NCI-H2171 (cell line): ENCODE measurements at places on chromosomes 5 and 9.

DNA sequence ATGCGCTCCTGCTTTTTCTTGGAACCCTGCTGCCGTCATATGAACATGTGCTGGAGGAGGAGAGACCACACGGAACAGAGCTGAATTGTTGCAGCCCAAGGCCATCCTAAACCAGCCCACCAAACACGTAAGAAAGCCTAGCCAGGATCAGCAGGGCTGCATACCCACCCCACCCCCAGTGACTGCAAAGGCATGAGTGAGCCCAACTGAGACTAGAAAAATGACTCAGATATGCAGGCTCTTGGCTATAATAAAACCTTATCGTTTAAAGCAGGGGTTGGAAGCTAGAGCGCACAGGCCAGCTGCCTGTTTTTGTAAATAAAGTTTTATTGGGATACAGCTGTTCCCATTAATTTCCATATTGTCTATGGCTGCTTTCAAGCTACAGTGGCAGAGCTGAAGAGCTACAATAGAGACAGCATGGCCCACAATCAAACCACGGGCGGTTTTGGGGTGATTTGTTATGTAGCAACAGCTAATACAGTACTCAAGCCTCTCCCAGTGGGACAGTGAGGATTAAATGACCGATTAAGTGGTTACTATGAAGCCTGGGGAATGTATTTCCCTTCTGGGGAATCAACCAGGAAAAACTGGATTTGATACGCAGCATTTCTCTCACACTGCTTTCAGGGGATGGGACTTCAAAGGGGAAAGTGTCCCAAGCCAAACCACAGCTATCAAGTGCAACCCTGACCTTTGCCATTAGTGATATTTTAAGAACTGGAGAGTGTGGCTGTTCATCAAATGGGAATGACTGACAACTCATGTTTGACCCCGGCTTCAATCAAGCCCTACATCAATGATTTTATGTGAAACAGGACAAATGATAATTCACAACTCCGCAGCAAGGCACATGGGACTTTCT lies 6.3 kb downstream of the SHB start:
- no peak for DNase-seq

DNA sequence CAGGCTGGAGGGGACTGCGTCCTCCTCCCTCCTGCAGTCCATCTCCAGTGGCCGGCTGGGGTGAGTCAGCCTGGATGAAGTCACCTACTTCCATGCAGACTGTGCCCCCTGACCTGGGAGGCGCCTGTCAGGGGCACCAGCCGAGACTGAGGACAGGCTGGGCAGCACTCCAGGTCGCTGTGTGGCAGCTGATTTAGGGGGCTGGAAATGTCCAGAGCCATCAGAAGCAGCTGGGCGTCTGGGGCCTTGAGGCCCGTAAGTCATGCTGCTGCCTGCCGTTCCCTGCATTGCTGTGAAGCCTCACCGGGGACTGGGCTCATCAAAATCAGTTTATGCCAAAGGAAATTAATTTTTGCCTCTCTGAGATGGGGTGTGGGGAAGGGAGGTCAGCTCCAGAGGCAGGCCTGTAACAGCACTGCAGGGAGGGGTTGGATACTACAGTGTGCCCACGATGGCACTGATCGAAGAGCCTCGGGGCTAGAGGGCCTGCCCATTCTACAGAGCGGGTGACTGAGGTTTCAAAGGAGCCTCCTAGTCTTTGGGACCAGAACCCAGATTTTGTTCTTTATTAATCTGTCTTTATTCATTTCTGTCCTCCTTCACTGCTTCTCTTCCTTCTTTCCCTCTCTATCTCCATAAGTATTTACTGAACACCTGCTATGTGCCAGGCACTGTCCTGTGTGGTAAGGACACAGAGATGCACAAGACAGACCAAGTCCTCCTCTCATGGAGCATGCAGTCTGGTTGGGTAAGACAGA lies 70.4 kb upstream of the PSD2 start:
- no peak for DNase-seq

DNA sequence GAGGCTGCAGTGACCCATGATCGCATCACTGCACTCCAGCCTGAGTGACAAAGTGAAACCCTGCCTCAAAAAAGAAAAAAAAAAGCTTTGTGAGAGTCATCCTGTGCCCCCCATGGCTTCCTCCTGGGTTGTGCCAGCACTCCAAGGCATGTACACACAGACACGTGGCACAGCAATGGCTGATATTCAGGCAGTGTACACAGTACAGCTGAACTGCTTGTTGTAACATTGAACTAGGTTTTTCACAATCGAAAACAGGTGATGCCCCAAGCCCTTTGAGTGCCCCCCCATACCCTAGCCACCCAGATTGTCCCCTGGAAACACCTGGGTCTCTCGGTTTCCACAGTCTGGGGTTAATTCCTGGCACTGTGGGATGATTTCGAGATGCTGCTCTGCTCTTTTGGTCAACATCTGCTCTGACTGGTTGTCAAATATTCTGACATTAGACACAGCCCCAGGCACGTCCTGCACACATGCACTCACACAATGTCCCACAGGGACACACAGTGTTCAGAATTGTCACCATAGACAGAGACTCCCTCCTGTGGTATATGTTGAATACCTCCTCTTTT lies 9.2 kb downstream of the SPINK4 start:
- no peak for DNase-seq

DNA sequence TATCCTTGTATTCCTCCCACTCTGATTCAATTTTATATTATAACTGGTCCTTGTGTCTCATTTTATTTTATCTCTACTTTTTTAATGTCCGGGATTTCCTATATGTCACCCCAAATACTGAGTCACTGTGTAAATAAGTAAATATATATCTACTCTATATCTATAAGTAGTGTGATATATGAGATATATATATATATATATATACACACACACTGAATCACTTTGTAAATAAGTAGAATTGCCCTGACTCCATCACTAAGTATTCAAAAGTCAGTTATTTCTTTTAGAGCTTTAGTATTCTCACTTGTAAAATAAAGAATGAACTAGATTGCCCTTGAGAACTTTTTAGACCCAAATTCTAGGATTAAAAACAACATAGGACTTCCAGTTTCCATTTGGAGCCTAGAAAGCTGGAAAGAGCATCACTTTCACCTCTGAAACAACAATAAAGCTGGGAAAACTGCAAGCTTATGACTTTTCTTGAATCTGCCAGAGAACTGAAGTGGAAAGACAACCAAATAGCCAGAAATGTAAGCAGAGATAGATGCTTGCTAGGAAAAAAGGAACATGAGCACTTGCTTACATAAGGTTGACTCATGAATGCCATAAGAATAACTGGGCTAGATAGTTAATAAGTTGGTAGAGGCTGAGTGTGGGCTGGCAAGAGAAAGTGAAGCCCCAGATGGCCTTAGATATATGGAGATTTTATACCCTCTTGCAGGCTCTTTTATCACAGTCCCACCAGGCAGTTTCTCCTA lies 171.1 kb upstream of the TLX3 start:
- DNase-seq, result no peak

- DNase-seq, result no peak
Observed at GRCh38 chr5:33364406-33364805, 76.4 kb upstream of the TARS1 start.
